Endothelial cell of umbilical vein (primary cell): ENCODE measurements at places on chromosomes 4 and X.

- DNase-seq = no peak
Measured at GRCh38 chr4:182291597-182292270, 48.5 kb downstream of the TENM3 start.

- no peak for DNase-seq
Measured at GRCh38 chrX:71439896-71440295, 73.7 kb downstream of the TAF1 start.

- DNase-seq = no peak
Measured at GRCh38 chrX:18833071-18833731, 125.8 kb downstream of the PPEF1 start.

DNA sequence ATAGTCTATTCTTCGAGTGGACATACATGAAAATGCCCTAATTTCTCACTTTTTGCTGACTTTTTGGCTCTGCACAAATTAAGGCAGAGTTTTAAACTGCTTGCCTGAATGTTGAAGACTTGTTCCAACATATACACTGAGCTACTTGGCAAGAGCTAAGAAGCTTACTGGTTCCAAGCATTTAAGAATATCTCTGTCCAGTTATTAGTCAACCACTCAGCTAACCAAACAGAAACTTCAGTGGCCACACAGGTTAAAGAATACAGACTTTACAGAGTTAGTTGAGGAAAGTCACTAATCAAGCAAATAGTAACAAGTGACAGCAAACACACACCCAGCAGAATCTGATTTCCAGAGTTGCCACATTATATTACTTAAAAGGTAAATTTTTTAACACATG lies 35.5 kb downstream of the AMER1 start:
- no peak for DNase-seq

DNA sequence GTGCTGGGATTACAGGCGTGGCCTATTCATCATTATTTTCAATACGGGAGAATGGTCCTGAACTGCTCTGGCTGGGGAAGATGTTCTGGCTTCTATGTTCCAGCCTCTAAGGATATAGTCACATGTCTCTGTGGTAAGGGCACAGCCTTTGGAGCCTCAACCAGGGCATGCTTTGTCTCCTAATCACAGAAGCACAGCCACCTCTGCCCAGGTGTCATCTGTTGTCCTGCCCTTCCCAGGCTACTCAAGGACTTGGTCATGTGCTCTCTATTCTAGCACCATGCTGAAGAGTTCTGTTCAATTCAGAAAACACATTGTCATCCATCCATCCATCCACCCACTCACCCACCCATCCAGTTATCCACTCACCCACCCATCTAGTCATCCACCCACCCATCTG lies 29.5 kb downstream of the ASMTL start:
- no peak for DNase-seq

DNA sequence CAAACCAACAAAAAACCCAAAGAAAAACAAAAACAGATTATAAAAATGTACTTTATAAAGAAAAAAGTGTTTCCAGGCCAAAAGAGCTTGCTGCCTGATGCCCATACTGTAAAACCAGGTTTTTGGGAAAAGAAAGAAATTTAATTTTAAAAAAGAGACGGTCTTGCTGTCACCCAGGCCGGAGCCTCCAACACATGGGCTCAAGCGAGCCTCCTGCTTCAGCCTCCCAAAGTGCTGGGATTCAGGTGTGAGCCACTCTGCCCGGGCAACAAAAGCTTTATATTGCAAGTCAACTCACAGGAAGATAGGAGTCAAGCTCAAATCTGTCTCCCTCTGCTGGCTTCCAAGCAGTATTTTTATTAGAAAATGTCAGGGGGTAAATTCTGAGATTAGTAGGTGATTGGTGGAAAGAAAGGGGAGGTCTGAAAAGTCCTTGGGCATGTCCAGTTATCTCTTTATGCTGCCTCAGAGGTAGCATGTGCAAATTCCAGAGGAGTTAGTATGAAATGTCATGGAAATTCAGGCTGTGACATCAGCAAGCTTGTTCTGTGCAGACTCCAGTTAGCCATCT lies 39.4 kb downstream of the MGST2 start:
- peak; percentile 15 for DNase-seq

GRCh38 chr4:120432301-120432860 lies 365.7 kb upstream of the MAD2L1 start:
- DNase-seq = no peak

DNA sequence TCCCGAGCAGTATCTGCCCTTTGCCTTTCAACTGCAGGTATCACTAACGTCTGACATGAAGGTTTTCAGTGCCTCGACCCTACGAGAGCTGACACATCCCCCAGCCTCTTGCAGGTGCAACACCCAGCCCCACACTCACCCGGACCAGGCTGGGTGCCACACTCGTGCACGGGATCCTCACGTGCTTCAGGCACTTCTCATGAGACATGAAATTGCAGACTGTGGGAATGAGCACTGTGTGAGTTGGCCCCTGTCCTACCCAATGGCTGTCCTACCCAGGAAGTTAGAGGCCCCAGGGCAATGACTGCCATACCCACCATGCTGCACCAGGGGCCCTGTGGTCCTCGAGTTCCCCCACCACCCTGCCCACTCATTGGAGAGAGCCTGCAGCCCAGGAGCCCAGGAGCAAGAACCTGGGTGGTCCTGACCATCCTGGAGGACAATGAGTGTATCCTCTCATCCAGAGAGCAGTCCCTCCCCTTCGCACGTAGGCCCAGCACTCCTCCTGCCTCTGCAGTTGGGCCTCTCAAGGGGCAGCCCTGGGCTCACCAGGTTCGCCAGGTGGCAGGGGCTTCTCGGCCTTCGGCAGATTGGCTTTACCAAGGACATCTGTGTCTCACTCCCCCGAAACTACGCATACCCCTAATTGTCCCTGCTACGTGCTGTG lies 2.4 kb downstream of the DGKQ start:
- no peak for DNase-seq

DNA sequence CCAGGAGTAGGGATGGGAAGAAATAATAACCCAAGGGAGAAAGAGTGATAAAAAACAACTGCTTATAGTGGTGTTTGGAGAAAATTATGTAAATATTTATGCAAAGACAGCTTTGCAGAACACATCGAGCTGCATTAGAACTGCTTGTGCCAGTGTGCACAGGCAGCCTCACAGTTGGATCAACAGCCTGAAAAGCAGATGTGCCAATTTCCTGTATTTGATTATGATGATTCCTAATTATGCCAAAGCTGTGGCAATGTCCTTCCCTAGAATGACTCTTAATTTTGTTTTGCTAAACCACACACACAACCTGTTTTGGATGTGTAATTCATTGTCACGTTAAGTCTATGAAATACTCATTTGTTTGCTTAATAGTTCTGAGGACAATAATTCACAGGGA lies 30.6 kb upstream of the ANTXR2 start:
- no peak for DNase-seq

DNA sequence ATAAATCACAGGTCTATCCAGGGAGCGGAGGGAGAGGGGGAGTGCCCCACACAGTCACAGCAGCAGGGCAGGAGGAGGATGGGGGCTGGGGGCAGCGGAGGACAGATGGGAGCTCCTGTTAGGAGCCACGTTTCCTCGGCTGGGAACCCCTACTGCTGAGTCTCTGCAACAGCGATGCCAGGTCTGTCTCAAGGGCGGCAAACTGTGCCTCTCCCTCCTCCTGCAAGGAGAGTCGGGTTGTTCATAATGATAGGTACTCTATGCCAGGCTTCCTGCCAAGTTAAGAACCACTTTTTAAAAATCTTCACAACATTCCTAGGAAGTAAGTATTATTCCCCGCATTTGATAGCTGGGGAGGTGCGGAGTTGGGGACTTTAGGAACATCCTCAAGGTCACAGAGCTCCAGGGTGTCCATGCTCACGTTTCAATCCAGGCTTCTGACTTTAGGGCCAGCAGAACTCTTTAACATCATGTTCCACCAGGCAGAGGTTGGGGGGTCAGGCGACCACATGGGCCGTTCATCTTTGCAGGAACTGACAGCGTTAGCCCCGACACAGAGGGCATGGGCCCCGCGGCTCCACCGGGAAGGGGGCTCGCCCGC lies 98.3 kb upstream of the MAML3 start:
- peak; percentile 41 for DNase-seq

GRCh38 chr4:34850421-34850820 lies 1393.9 kb downstream of the ARAP2 start:
- DNase-seq = no peak

DNA sequence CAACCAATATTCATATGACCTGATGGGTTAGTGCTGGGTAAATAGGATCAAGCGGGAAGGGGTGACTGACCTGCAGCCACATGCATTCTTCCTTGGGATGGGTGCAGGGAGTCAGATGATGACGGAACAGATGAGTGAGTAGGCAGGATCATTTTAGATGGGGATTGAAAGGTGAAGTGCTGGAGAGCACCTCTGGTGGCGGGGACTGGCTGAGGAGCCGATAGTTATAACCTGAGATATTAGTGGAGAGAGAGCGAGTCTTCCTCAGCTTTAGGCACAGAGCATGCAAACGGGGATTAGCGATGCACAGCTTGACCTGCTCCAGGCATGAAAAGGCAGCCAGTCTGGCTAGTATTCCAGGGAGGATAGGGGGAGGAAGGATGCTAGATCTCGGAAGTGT lies 99.1 kb downstream of the AFF1 start:
- peak; percentile 39 for DNase-seq

GRCh38 chrX:35786271-35786670 lies 11.9 kb upstream of the MAGEB16 start:
- DNase-seq = no peak

DNA sequence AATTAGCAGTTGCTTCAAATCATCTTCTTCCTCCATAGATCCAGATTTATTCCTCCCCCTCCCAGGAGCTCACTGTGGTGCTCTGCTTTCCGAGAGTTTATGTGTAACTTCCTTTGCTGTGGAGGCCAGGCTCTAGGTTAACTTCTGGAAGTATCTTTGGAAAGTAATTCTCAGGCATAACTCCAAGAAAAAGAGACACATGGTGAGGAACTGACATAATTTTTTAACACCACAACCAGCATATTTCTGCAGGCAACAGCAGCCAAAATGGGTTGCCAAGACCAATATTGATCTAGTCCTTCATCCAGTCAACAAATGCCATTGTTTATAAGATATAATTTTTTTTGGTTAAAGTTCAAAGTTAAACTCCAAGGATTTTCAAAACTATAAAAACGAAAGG lies 114.5 kb upstream of the RBPJ start:
- DNase-seq = peak; percentile 48

GRCh38 chrX:114162068-114162735 lies 421.7 kb upstream of the HTR2C start:
- no peak for DNase-seq

DNA sequence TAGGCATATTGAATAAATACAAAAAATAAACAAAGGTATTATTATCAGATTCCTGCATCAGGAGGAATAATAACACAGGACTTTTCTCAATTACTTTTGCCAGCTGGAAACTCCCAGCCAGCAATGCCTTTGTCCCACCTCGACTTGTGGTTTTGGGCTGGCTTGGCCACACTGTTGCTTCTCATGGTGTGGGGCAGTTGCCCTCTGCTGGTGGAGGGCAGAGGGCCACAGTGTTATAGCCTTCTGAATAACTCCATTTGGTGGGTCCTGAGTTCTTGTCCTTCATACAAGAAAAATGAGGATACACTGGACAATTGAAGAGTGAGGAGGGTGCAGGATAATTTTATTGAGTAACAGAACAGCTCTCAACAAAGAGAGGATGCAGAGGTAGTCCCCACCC lies 1206.0 kb upstream of the ADGRL3 start:
- DNase-seq = no peak

DNA sequence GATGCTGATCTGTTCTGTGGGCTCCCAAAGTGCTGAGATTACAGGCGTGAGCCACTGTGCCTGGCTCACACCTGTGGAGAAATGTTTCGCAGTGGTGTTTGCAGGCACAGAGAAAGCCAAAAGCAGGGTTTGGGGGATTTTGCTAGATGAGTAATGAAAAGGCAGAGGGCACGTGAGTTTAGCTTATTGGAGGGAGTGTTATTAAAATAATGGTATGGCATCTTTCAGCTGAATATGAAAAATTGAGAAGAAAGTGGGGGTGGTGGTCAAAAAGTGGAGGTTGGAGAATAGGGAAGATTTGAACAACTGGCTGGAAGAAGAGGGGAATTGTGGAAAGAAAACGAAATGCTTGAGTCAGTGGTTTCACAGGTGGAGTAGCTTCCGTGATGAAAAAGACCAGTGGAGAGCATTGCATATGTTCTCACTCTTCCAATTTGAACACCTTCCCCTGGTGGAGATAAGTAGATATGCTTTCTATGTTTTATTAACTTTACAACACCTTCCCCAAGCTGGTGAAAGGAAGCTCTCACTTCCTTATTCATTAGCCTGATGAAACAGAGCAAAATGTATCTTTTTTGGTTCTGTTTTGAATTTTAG lies 1.1 kb upstream of the CHST7 start:
- no peak for DNase-seq

GRCh38 chr4:87260477-87260876 lies 40.1 kb upstream of the KLHL8 start:
- no peak for DNase-seq

DNA sequence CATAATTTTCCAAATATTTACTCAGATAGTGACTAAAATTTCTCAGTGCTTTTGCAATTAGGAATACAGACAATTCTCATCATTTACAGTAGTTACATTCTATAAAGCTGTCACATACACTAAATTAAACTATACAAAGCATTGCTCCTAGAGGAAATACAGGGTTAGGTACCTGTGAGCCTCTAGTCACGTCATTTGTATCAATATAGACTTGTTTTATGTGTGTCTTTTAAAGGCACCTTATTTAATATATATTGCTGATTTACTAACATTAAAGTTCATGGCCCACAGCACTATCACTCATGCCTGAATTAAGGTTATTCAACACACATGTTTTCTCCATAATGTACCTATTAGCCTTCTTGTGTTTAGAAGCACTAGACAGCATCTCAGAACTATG lies 78.7 kb downstream of the PABPC4L start:
- no peak for DNase-seq

- no peak for DNase-seq
Measured at GRCh38 chr4:120636120-120636630, 286.4 kb downstream of the PRDM5 start.
